ENCODE measurements at places on chromosomes 5 and 9.

DNA sequence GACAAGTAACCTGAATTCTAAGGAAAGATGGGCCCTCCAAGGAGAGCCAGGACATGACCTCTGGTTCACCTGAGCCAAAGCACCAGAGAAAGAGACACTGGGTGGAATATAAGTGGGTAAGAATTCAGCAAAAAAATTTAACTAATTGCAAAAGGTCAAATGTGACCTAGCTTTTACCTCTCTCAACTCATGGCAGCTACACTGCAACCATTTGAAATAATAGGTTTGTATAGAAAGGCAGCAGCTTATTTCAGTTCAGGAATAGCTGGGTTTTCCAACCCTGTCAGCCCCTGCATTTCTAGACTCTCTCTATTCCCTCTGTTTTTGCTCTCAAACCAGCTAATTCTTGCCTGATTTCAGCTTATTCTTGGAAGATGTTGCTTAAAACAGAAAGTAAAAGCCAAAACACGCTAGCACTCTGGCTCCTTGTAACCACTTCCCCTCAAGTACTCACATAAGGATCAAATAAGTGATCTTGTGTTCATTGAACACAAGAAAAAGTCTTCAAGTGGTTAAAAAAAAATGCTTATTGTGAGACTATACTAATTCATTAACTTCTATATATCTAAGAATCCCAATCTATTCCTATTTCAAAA is 101.1 kb upstream of the NR4A3 start:
- DNase-seq = no peak

- DNase-seq = no peak
Observed at GRCh38 chr5:96344678-96345577, 88.1 kb downstream of the PCSK1 start.

GRCh38 chr5:36901856-36902255 is 25.3 kb downstream of the NIPBL start:
- no peak for DNase-seq

- DNase-seq = no peak
Observed at GRCh38 chr5:15502208-15502607, 2.2 kb downstream of the FBXL7 start.

- DNase-seq = no peak
Observed at GRCh38 chr5:123264394-123264793, 158.8 kb downstream of the CEP120 start.

DNA sequence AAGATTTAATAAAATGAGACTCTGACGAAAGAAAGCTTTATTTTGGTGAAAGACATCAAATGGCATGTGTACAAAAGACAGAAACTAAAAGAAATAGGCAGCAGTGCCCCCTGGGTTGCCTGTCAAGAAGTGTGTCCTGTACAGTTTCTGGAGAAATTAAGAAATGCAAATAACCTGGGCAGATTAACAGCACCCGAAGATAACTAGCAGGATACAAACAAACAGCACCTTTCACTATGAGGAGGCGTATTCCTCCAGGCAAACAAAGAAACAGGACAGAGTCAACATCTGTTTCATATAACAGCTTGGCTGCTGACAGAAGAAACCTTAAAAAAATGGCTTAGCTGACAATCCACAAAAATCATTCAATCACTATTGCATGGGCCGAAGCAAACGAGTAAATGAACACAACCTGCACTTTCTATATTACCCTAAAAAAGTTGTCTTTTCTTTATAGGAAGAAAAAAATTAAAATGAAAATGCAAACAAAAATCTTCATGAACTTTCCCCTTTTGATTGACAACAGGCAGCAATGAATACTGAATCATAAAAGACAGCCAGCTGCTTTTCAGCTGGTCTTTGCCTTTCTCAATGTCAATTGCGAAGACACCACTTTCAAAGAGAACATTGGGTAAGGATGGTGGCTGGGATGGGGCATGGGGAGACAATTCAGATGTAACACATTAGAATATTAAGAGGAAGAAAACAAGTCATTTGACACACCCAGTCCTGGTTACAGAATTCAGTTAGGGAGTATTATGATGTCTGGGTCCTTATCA is 162.1 kb downstream of the ARL15 start:
- no peak for DNase-seq

GRCh38 chr9:93898502-93899426 is 56.4 kb downstream of the BARX1 start:
- no peak for DNase-seq

DNA sequence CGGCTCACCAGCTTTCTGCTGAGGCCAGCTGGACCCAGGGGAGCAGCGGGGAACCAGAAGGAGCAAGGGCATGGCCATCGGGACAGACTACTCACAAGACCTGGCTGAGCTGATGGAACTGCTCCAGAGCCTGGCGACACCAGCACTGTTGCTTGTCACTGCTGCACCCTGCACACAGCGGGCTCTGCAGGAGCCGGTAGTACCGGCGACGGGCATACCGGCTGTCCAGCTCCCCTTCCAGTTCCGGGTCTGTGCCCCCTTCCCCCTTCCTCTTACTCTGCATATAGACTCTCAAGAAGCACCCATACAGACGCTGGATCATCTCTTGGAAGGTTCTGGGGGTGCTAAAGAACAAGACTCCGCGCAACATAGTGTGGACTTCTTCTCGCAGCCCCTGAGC is 974 bp downstream of the ANAPC2 start:
- DNase-seq = no peak

DNA sequence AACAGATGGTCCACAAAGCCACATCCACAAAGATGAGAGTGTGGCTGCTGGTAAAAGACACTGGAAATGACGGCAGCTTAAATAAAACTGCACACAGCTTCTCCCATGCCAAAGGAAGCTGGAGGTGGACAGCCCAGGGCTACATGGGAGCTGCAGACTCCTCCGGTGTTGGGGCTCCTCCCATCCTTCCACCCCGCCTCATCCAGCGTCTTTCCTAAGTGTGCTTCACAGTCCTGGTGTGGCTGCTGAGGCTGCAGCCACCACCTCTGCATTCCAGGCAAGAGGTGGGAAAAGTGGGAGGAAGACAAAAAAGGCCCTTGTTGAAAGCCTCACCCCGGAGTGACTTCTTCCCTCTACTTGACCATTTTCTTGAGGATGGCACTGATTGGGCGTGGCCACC is 37.0 kb upstream of the IRX4 start:
- no peak for DNase-seq

DNA sequence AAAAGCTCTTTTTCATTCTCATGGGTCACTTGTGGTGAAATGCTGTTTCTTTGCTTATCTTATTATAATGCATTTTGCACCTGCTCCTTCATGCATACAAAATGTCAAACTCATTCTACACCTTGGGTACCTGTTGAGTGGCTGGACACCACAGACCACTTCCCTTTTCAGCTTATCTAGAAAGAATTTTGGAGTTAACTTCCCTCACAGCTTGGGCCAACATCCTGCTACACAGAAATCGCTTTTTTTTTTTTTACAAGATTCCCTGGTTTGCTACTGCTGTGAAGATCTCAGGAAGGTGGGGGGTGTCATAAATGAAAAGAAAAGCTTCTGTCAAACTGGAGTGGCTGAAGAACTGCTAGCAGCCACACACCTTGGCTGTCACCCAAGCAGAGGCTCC is 2.6 kb downstream of the REXO4 start:
- no peak for DNase-seq

DNA sequence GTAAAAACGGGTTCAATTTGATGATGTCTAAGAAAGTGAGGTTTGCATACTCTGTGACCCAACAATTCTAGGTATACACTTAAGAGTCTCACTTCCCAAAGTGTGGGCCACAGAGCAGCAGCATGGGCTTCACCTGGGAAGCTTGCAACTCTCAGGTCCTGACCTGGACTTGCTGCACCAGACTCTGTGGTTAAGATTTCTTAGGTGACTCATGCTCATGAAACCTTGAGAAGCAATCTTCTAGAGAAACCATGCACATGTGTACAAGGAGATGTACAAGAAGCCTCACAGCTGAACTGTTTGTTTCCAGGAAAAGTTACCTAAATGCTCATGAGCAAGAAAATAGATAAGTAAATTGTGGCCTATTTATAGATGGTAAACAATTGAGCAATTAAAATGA is 30.0 kb downstream of the DNAJC21 start:
- DNase-seq = no peak

GRCh38 chr9:129068990-129069861 is 11.7 kb upstream of the DOLPP1 start:
- DNase-seq = peak; percentile 42

- no peak for DNase-seq
Observed at GRCh38 chr5:43016217-43016779, 23.8 kb downstream of the ANXA2R start.

- no peak for DNase-seq
Observed at GRCh38 chr5:135975122-135975521, 20.3 kb upstream of the LECT2 start.

- DNase-seq = no peak
Observed at GRCh38 chr5:139524940-139525585, 36.1 kb upstream of the UBE2D2 start.

DNA sequence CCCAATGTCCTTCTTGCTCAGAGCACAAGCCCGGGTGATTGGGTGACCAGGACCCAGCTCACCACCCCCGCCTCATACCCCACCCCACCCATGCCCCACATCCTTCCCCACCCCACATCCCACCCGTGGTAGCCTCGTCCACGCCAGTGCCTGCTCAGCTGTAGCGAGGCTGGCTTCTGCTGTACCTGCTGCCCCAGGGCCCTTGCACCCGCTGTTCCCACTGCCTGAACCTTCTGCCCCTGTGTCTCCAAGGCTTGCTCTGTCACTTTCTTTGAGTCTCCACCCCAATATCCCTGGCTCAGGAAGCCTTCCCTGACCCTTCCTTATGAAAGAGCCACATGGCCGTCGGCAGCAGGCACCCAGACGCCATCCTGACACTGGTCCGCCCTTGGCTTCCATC is 3.1 kb upstream of the NACC2 start:
- no peak for DNase-seq

GRCh38 chr5:123949807-123950340 is 437.9 kb downstream of the CSNK1G3 start:
- DNase-seq = no peak

- no peak for DNase-seq
Observed at GRCh38 chr9:86128235-86128822, 29.0 kb upstream of the GOLM1 start.

- no peak for DNase-seq
Observed at GRCh38 chr5:171093598-171093997, 215.4 kb upstream of the TLX3 start.

DNA sequence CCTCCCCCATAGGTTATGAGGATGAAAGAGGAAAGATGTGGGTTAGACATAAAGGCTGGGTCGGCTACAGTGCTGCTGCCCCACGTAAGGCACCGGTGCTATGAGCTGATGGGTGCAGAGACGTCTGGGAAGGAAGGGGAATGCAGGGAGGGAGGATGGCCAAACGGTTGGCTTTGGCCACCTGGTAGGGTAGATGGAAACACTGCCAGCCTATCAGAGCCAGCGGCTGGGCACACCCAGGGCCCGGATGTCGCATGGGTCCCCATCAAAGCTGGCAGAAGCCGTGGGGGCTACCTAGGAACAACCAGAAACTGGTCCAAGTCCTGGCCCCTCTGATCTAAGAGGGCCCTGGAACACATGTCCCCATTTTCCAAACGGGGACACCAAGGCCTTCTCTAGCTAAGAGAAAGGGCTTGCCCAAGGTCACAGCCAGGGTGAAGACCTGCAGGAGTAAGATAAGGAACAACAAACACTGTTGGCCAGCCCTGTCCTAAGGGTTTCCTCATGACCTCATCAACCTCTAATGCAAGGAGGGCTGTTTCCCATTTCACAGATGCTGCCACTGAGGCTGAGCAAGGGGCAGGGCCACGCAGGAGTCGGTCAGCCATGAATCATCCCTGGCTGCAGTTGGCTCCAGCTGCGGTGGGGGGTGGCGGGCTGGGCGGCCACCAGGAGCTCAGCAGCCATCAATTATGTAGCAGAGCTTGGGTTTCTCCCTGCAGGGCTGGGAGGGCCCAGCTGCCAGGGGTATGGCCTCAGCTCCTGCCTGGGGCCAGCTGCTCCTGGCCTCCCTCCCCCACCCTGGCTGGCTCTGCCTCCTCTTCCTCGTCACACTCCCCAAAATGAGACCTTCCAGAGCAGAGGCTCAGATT is 4.9 kb downstream of the SH3GLB2 start:
- DNase-seq = no peak

DNA sequence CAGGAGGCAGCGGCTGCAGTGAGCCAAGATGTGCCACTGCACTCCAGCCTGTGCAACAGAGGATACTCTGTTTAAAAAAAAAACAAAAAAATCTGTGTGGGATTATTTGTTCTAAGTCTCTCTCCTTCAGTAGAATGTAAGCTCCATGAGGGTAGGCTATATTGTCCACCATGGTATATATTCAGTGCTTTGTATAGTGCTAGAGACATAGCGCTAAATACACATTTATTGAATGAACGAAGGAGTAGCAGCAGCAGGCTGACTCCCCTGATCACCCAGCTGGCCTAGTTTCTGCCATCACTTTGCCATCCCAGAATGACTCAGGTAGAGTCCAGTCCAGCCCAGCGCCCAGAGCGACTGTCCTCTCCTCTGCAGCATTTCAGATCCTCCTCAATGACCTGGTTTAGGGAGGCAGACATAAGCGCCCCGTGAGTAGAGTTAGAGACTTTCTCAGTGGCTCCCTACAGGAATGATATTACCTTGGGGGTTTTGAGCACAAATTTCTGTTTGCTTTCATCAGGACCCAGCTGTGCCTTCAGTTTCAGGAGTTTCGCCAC is 716 bp downstream of the HARS1 start:
- no peak for DNase-seq
